Activated naive CD8-positive, alpha-beta T cell treated with anti-CD3 and anti-CD28 coated beads, Interleukin-2, amount 50 U/mL, for 16 hours (primary cell): ENCODE measurements at places on chromosomes 5 and 9.

GRCh38 chr5:123785162-123786071 lies 273.4 kb downstream of the CSNK1G3 start:
- no peak for DNase-seq

GRCh38 chr5:76838481-76839261 lies 11.1 kb upstream of the S100Z start:
- DNase-seq: no peak

GRCh38 chr9:127096208-127096607 lies 26.2 kb downstream of the ANGPTL2 start:
- no peak for DNase-seq

GRCh38 chr5:123813264-123813663 lies 301.3 kb downstream of the CSNK1G3 start:
- DNase-seq: no peak

- DNase-seq: no peak
These were observed 129.6 kb downstream of the BARX1 start for GRCh38 chr9:93825348-93826115.

DNA sequence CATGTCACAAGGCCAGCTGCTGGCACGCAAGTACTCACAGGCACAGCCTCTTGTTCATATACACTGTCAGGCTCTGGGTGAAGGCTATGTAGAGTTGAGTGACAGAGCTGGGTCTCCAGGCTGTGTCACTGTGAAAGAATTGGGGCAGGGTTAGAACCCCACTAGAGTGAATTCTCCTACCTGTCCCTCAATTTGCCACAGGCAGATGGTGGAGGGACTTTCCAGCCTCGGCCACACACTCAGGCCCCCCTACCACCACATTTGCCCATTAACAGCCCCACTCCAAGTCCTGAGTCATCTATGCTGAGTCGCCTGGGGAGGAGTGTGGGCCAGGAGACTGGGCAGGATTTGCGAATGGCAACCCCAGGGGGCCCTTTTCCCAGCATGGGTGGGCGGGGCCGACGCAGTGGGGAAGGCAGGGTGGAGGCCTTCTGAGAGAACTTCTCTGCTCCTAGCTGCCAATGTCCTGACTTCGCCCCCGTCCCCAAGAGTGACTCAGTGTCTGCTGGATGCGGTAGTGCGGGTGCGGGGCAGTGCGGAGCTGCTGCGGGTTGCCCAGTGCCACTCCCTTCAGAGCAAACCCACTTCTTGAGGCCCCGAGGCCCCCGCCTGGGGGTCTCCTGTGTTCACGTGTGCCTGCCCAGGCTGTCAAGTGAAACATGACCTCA lies 50.3 kb upstream of the PSD2 start:
- no peak for DNase-seq
